Suppressor macrophage (primary cell): ENCODE measurements at places on chromosomes 5 and 9.
A peak's percentile ranks its signal among the peaks of the same experiment; 100 is the strongest.

DNA sequence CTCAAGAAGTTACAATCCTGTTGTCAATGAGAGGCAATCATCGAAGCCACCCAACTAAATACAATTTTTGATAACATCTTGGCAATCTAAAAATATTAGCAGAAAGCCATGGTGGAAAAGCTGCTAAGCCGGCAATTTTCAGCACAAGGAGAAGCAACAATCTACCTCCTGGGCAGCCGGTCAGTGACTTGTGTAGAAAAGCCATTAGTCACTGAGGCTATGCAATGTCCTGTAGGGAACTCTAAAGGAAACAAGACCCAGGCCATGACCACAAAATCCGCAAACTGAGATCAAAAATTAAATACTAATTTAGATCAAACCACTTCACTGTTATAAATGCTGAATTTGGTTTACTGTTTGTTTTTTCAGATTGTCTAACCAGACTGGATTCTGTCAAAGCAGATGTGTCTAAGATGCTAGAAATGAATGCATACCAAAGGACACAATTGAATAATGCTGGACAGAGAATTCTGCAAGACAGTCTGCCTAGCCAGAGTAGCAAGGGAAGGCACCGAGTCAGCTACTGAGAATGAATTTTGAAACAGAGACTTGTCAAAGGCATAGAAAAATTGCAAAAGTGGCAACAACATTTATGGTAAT, 384.8 kb downstream of the PRELID2 start:
- no peak for DNase-seq

- DNase-seq = peak; percentile 78
Measured at GRCh38 chr9:89400403-89401116, 82.3 kb downstream of the SECISBP2 start.

DNA sequence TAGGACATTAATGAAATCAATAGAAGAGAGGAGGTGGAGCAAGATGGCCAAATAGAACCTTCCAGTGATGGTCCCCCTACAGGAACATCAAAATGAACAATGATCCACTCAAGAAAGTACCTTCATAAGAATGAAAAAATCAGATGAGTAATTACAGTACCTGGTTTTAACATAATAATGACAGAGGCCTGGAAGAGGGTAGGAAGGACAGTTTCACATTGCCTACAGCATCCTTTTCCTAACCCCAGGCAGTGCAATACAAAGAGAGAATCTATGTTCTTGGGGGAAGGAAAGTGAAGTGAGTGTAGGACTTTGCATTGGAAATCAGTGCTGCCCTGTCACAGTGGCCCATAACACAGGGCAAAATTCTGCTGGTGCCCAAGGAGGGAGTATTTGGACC, 81.2 kb upstream of the SPTLC1 start:
- DNase-seq = no peak

DNA sequence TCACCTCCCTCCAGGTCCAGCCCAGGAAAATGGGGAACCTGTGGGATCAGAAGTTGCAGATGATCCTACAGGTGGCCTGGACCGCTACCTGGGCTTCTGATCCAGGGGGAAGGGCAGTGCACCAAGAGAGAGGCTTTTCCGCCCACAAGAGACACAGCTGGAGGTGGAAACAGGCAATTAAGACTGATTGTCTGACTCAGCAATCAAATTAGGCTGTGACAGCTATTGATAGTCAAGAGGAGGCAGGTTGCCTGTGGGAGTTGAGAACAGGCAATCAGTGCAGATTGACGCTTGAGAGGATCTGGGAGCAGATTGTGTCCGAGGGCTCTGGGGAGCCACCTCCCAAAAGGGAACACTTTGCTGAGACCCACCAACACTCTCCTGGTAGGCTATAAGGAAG, 71.1 kb upstream of the SLC44A1 start:
- no peak for DNase-seq

GRCh38 chr5:124669956-124670721, 76.3 kb downstream of the ZNF608 start:
- no peak for DNase-seq

GRCh38 chr9:121316852-121317373, 49.0 kb downstream of the GSN start:
- no peak for DNase-seq

GRCh38 chr9:113436728-113437515, 26.4 kb downstream of the C9orf43 start:
- peak; percentile 49 for DNase-seq

DNA sequence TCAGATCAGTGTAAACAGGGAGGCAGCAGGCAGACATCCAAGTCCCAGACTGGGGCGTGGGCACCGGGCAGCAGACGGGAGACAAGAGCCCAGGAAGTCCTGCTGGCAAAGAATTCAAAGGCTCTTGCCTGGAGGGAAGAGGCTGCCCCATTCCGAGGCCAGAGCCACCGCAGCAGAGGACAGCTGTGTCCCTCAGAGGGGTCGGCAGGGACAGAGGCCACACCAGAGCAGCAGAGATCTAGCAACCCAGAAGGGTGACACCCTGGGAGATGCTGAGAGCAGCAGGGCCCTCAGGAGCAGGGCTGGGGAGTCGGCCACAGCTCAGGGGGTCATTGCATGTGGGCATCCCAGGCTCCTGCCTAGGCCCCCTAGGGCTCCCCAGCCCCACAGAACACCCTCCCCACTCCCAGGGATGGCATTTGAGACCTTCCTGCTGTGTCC, 29.1 kb downstream of the ADAMTS2 start:
- no peak for DNase-seq

- no peak for DNase-seq
Measured at GRCh38 chr5:109668668-109669422, 20.9 kb upstream of the MAN2A1 start.

GRCh38 chr5:110031402-110032140, 341.8 kb downstream of the MAN2A1 start:
- no peak for DNase-seq

- peak; percentile 39 for DNase-seq
Measured at GRCh38 chr5:112917453-112917995, 4.5 kb downstream of the REEP5 start.

GRCh38 chr5:176388003-176388443, 375 bp downstream of the NOP16 start:
- peak; percentile 25 for DNase-seq

DNA sequence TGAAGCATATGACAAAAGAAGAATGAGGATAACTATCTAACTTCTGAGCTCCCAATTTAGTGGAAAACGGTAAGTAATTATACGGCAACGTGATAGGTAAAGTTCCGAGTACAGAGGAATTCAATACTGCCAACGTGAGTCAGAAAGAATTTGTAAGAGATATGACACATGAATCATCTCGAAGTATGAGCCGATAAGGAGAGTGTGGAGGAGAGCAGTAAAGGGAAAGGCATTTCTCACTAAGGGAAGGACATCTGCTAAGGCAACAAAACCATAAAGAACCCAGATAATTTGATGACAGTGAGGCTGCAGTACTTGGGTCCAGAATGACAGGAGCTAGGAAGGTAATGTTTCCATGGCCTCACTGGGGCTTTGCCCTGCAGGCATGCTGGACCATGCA, 11.0 kb downstream of the MPDZ start:
- no peak for DNase-seq
